ENCODE measurements at places on chromosomes 3 and 15. TPM values are rescaled to one million over a fixed set of nuclear protein-coding genes. Genes with fewer than 3 reads are reported as not detected.

DNA sequence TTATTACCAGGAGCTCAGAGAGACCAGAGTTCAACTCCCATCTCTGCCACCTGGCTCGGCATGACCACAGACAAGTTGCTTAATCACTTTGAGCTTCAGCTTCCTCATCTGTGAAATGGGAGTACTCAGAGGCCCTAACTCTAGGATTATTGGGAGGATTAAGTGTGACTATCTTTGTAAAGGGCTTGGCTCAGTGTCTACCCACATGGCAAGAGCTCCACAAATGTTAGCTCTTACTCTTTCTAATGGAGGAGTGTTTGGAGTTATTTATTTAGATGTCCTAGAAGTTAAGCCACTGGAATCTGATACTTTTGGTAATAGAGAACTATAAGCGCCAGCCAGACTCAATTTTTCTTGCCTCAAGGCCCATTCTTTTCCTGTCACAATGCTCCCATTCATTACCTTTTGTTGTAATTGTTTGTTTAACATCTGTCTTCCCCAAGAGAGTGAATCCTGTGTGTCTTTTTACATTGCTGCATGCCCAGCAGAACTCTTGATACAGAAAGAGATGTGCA is 12.3 kb upstream of the LMCD1 start:
- DNase-seq: no peak

GRCh38 chr3:141498598-141499223 is 11.9 kb downstream of the RASA2 start:
- no peak for DNase-seq

The STAB1 gene
- polyA plus RNA-seq: 4.0 TPM

DNA sequence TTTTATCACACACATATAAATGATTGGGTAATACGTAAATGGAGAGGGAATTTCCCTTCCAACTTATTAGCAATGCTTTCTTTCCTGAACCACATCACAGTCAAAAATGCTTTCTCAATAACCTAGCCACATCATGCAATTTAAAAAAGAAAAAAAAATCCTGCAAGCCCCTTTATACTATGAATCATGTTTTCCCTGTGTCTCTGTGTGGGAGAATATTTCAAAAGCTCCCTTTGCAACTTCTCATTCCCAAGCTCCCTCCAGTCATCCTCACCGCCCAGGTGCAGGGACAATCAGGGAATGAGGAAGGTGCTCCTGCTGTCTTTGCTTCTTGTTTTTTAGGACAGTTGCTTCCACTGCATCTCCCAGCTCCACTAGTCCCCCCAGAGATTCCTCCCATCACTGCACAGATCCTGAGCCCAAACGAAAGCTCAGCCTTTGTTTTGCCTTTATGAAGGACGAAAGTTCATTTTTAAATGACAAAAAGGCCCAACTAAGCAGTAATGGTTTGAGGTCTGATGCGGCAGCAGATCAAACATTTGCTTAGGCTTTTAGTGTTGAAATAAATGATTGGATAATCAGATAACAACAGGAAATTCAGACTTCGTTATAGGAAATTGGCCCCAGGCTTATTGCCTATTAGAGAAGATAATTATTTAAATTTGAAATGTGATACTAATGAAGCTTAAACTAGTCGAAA is 47.8 kb upstream of the ADGRG7 start:
- no peak for DNase-seq

DNA sequence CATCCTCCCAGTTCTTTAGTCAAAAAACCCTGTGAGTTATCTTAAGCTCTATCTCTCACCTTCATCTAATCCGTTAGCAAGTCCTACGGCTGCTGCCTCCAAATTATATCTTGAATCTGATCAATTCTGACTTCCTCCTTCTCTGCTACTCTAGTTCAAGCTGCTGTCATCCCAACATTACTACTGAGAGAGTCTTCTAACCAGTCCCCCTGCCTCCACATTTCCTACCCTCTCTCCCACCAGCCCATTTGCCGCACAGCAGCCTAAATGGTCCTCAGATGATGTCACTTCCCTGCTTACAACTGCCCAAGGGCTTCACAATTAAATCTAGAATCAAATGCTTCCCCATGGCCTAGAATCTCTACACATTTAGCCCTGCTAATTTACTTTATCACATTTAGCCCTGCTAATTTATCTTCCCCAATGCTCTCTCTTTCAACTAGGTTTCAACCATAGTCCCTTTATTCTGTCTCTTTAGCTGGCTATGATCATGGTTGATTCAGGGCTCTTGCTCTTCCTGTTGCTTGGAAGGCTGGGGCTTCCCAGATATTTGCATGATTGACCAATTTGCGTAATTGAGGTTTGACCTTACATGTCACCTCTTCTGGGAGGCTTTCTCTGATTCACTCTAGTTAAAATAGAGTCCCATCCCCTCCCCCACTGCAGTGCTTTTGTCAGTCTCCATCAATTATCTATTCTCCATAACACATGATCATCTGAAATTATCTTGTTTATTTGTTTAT is 11.0 kb upstream of the ARL14 start:
- DNase-seq: no peak

The MAP1A gene
- polyA plus RNA-seq: 7.3 TPM
